ENCODE measurements at places on chromosomes 3 and 15.

DNA sequence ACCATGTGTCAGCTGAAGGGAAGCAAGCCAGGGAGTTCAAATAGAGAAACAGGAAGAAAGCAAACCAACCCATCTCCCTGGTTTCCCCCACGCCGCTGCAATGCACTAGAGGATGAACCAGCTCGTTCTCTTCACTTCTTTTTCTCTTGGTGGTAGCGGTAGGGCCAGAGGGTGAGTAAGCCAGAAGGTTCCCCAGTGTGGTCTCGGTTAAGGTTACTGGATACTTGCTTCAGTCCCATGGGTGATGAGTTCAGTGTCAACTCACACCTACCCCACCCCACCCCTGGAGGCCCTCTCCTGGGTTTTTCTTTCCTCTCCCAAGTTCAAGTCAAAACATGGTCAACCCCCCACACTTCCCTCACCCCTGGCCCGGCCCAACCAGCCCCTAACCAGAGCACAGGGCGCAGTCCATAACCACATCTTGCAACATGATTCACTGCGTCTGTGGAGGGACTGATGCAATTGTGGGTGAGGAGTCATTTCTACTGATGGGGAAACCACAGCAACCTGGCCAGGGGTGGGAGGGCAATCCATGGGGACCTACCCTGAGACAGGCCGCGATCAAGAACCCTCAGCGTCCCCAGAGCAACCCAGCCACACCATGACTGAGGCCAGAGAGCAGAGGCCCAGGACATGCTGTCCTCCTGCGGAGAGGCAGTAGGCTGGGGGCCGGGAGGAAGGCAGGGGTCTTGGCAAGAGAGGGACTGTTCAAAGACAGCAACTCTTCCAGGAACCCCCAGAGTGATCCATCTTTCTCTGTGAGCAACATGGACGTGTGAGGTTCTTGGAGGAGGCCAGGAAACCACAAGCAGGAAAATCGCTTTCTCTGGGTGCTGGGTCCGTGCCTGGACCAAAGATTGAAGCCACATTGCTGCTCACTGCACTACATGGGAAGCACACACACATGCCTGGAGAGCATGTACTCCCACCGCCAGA lies 276.6 kb downstream of the UACA start:
- no peak for DNase-seq

GRCh38 chr3:60920519-60920918 lies 330.7 kb downstream of the FHIT start:
- DNase-seq = no peak

DNA sequence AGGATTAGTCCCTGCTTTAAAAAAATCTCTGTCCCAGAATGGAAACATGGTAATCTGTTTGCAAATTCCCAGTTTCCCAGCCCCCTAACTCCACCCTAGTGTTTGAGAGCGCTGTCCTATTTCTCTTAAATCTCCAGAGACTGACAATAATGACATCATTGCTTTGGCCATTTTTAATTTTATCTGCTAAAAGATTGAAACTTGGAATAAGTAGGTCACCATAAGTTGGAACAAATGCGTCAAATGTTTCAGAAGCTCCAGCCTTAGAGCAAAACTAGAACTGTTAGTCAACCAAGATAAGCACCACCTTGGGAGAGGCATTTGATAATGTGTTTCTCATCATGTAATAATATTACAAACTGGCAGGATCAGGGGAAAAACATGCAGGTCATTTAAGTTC lies 25.7 kb upstream of the MB21D2 start:
- DNase-seq = no peak

DNA sequence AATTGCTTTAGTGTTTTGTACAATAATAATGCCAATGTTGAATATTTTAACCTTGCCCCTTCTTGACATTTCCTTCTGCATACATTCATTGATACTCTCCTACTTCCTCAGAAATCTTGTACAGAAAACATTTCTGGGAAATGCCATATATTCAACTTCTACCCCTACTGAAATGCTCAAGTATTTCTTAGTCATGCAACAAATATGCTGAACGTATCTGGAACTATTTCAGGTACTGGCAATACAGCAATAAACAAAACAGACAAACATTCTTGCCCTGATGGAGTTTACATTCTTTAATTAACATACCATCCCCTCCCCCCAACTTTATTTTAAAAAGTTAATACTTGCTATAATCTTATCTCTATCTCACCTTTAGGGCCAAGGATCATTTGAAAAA lies 147.2 kb downstream of the STAG1 start:
- DNase-seq = no peak

DNA sequence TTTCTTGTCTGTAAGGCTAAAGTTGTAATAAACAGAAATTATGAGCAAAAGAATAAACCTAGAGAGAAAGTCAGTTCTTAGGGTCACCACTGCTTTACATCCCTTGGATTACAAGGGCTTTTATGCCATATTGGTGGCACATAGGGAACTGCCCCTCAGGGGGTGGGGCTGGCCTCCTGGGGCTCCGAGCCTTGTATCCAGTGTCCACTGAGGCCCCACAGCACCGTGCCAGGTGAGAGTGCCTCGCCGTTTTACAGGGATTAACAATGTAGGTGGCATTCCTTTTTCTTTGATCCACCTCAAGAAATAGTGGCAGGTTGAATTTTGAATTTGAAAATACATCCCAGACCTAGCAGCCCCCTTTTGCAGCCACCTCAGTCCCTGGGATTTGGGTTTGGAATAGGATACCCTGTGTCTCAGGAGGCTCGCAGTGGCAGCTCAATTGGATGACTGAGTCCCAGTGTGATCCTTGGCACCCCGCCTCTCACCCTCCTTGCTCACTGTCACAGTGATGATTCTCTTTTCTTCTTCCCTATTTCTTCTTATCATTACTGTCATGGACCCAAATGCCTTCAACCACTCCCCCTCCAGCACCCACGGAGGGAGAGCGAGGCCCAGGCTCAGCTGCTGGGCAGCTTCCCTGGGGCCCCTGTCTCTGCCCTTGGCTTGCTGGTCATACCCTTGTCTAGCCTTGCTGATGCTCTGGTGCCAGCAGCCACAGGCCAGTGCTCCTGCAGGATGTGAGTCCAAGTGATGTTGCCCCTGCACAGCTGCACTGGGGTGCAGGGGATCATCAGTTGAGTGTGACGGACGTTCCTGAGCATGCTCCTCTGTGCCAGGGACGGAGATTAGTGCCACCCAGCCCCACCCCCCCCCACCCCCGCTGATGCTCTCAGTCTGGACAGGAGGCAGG lies 137.9 kb downstream of the DNAJB8 start:
- DNase-seq = no peak

DNA sequence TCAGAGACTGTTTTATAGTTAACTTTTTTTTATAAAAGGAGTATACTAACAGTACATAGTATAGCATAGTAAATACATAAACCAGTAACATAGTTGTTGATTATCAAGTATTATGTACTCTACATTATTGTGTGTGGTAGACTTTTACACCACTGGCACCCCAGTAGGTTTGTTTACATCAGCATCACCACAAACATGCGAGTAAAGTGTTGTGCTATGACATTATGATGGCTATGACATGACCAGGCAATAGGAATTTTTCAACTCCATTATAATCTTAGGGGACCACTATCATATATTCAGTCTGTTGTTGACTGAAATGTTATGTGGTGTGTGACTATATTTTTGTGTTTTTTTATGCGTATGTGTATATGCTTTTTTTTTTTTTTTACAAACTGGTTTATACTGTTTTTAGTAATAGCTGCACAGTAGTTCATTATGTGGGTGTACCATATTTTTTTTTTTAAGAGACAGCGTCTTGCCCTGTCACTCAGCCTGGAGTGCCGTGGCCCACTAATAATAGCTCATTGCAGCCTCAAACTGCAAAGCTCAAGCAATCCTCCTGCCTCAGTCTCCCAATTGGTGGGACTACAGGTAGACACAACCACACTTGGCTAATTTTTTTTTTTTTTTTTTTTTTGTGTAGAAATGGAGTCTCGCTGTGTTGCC lies 1.9 kb downstream of the CAPN7 start:
- DNase-seq = no peak

DNA sequence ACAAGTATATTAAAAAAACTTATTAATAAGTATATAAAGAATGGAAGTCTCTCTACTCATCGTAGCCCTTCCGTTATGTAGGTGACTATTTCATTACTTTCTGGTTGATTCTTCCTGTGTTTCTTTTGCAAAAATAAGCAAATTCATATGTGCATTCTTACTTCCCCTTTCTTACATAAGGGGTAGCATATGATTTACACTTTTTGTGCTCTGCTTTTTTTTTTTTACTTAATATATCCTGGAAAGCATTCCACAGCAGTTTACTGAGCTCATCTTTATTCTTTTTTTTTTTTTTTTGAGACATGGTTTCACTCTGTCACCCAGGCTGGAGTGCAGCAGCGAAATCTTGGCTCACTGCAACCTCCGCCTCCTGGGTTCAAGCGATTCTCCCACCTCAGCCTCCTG lies 12.9 kb downstream of the SCAMP5 start:
- no peak for DNase-seq

DNA sequence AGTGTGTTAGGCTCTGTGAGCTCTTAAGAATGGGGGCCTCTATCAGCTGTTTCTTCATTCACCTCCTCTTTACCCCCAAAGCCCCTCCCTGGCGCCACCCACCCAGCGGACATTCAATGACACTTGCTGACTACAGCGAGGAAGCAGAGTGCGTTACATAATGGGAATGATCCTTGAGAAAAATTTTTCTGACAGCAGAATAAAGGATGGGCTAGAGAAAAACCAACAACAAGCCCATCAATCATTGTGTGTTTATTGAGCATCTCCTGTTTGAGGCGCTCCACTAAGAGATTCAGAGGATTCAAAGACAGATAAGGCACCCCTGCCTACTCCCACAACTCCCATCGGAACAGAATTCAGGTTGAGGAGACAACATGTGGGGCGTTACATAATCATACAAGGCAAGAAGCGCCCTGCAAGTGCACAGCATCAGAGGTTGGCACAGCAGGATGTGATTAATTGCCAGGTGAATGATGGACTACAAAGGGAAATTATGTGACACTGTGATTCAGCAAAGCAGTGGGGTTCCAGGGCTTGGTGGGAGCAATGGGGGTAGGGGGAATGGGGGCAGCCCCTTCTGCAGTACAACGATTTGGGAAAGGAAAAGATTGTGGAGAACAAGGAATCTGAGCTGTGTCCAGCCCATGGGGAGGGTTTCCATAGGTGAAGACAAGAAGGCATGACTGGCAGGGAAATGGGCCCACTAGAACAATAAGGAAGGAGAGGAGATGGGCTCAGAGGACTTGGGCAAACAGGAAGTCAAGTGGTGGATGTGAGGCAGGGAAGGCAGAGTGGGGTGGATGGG lies 141.3 kb upstream of the ATP2B2 start:
- DNase-seq = no peak

GRCh38 chr15:75193976-75194375 lies 7.7 kb upstream of the C15orf39 start:
- no peak for DNase-seq

GRCh38 chr15:49888323-49888693 lies 230.7 kb downstream of the ATP8B4 start:
- no peak for DNase-seq

GRCh38 chr3:46908986-46909534 lies 31.5 kb downstream of the PTH1R start:
- no peak for DNase-seq

- no peak for DNase-seq
Measured at GRCh38 chr15:71781179-71781964, 29.0 kb upstream of the NR2E3 start.

DNA sequence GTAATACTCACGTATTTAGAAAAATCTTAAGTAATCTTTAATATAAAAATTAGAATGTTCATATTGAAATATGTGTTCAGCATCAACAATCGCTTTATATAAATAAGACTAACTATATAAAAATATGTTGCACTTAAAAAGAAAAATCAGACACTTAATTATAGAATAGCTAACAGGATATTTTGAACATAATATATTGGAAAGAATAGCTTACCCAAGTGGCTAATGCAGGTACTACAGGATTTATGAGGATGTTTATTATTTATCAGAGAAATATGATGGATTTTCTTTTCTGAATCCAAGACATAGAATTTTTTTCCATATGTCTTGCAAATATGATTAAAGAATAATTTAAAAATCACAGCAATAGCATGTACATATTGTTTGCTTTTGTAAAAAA lies 567.9 kb upstream of the GBE1 start:
- no peak for DNase-seq

GRCh38 chr15:58146749-58147148 lies 8.6 kb downstream of the AQP9 start:
- no peak for DNase-seq

- DNase-seq = no peak
Measured at GRCh38 chr3:127182848-127183714, 9.8 kb upstream of the PRR23E start.
